Activated CD4-positive, CD25-positive, alpha-beta regulatory T cell (primary cell): ENCODE measurements at places on chromosomes 6 and 20.

GRCh38 chr6:121032268-121033006 lies 301.8 kb downstream of the TBC1D32 start:
- no peak for DNase-seq

GRCh38 chr20:20786428-20786827 lies 74.0 kb upstream of the RALGAPA2 start:
- no peak for DNase-seq

GRCh38 chr6:118580585-118581419 lies 32.7 kb downstream of the PLN start:
- DNase-seq: no peak

DNA sequence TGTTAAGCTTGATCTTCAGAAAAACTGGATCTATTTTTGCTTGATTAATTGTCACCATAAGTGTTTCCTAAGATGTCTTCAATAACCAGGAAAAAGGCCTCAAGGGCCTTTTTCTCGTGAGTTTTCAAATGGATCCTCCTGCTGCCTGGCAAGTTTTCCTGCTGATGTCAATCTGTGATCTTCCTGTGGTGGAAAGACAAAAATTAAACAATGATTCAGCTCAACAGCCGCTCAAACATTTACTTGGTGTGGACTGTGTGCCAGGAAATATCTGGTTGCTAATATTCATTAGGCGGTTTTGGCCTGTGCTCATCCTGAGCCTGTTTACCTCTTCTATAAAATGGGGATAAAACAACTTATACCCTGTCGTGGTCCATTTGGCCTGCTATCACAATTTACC lies 35.4 kb upstream of the SSTR4 start:
- no peak for DNase-seq

GRCh38 chr20:1537731-1538058 lies 19.8 kb downstream of the SIRPD start:
- no peak for DNase-seq

DNA sequence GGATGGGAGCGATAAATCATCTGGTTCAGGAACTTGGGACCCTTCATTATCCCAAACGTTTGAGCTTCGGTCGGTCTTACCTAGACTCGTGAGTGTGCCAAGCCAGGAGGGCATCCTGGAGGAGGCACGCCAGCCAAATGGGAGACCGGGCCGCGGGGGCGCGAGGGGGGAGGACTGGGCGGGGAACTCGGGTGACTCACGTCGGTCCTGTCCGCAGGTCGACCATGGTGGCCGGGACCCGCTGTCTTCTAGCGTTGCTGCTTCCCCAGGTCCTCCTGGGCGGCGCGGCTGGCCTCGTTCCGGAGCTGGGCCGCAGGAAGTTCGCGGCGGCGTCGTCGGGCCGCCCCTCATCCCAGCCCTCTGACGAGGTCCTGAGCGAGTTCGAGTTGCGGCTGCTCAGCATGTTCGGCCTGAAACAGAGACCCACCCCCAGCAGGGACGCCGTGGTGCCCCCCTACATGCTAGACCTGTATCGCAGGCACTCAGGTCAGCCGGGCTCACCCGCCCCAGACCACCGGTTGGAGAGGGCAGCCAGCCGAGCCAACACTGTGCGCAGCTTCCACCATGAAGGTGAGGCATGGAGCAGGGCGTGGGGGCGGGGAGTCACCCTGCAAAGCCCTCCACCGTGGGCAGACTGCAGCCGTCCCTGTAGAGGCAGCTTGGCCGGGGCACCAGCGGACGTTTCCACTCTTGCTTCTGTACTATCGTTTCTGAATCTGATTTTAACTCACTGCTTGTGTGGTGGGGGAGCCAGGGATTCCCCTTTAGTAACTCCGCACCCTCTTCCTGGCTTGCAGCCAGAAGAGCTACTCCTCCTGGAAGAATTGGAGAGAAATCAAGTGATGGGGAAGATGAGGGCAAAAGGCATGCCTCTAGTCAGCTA lies 2.7 kb downstream of the BMP2 start:
- DNase-seq: no peak

DNA sequence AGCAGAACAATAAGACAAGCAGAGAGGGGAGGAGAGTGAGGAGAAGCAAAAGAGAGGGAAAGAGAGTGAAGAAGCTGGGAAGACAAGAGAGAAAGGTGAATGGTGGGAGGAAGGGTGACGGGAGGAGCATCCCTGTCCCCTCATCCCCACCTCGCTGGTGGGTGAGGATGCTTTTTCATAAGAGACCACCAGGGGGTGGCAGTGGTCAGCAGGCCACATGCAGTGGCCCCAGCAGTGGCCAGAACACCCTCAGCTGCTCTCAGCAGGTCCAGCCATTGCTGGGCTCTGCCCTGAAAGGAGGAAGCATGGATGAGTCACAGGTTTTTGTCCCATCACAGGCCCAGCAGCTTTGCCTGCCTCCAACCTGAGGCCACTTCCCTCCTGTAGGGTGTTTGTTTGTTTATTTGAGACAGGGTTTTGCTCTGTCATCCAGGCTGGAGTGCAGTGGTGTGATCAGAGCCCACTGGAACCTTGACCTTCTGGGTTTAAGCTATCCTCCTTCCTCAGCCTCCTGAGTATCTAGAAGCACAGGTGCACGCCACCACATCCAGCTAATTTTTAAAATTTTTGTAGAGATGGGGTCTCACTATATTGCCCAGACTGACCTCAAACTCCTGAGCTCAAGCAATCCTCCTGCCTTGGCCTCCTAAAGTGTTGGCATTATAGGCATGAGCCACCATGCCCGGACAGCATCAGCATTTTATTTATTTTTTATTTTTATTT lies 24.0 kb downstream of the FGD2 start:
- DNase-seq: no peak

DNA sequence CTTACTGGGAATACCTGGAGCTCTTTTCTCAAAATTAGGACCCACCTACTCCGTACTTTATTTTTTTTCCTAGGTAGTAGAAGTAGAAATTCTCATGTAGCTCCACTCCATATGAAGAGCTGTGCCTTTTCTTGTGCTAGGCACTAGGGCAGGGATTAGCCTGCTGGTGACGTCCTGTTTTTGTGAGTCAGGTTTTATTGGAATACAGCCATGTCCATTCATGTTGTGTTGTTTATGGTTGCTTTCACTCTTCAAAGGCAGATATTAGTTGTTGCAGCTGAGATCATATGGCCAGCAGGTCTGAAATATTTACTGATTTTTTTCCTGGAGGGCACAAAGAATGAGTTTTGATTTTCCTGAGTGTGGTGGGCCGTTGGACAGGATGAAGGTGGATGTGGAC lies 20.5 kb downstream of the XRN2 start:
- DNase-seq: no peak

- no peak for DNase-seq
Observed at GRCh38 chr20:23126281-23127061, 40.3 kb upstream of the CD93 start.

DNA sequence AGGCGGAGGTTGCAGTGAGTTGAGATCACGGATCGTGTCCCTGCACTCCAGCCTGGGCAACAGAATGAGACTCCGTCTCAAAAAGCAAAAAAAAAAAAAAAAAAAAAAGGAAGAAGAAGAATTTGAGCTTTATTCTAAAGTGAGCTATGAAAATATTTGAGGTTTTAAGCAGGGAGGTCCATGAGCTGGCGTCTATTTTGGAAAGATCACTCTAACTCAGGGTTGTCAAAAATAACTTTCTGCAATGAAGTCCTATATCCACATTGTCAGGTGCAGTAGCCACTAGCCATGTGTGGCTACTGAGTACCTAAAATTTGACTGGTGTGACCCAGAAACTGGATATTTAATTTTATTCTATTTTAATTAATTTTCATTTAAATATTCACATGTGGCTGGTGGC lies 217.1 kb downstream of the PTPRT start:
- no peak for DNase-seq

- no peak for DNase-seq
Observed at GRCh38 chr20:10861090-10861489, 187.3 kb upstream of the JAG1 start.

GRCh38 chr6:90497411-90497810 lies 89.5 kb downstream of the MAP3K7 start:
- no peak for DNase-seq

GRCh38 chr6:53679446-53679933 lies 13.9 kb upstream of the KLHL31 start:
- no peak for DNase-seq

GRCh38 chr6:33191383-33192104 lies 723 bp downstream of the COL11A2 start:
- no peak for DNase-seq

GRCh38 chr20:46696791-46697279 lies 7.6 kb upstream of the TP53RK start:
- no peak for DNase-seq

GRCh38 chr6:129662980-129663431 lies 47.0 kb downstream of the ARHGAP18 start:
- DNase-seq: no peak

DNA sequence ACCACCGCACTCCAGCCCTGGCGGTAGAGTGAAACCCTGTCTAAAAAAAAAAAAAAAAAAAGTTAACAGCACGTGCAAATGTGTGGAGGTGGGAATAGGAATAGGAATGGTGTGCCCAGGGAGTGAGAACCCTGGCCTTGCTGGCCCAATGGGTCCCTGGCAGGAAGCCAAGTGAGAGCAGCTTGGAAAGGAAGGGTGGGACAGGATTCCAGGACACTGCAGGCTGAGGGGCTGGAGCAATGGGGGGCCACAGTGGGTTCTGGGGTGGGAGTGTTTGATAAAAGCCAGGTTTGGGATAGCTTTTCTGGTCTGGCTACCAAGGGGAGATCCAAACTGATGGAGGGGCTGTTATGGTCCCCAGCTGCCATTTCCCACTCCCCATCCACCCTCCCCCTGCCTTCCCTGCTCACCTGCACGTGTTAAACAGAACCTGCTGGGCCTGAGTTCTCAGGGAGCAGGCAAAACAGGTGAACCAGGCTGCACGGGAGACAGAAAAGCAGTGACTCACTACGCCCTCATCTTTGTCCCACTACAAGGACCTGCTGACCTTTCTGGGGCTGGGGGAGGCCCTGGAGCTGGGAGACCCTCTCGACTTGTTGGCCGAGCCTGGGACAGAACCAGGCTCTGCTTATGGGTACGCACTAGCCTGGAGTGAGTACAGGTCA lies 3.3 kb downstream of the SUN5 start:
- no peak for DNase-seq

DNA sequence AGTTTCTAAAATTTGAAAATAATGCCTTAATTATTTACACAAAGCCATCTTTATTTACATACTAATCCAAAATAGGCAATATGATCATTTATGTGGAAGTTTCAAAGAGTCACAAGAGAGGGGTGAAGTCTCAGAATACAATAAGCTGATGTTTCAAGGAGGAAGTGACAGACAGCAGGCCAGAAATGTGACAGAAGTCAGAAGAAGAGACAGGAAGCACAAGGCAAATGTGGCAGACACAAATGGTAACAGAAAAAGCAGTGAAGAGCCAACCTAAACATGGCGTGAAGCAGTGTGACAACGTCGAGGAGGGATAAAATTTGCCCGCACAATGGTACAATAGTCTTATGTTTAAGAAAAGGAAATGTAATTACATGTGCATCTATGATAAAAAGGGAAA lies 59.8 kb downstream of the SHPRH start:
- DNase-seq: no peak

DNA sequence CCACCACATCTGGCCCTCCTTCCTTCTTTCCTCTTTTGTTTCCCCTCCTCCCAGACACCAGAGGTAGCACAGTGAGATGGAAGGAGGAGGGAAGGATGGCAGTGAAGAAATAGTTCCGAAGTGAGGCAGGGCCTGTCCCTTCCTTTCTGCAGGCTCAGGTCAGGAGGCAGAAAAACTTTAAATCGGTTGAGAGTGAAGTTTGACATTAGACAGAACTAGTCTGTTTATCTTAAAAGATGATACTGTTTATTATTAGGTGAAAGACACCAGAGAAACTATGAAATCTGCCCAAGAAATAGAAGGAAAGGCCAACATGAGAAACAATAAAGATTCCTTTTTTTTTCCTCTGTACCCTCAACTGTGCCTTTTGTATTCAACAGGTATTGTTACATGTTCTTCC lies 670.3 kb downstream of the UTRN start:
- DNase-seq: no peak

DNA sequence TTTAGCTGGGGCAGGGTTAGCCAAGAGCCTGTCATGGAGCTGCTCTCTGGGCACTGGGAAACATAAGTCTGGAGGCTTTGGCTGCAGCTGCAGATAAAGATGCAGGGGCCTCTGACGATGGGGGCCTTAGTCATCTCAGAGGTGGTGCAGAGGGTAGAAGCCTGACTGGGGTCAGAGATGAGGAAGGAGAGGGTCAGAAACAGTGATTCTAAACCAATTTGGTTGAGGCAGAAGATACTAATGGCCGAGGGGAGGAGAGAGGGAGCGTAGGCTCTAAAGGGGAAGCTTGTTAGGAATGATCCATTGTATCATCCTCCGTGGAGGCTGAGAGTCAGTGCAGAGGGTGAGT lies 33.8 kb downstream of the PLEKHG1 start:
- DNase-seq: no peak

- DNase-seq: no peak
Observed at GRCh38 chr20:4217349-4217841, 202.0 kb upstream of the RNF24 start.

DNA sequence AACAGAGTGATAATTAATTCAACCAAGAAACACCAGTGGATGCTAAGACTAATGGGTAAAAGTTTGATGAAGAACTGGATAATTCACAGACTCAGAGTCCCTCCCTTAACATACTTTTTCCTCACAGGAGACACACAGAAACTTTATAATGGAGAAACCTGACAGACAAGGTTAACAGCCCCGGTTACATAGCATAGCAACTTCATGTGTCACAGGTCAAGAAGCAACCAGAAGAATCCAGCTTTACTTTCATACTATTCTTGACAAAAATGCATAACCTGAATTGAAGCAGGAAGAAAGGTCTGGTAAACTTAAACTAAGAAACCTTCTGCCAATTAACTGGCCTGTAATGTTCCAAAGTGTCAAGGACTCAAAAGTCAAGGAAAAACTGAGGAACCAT lies 375.9 kb downstream of the RNF144B start:
- DNase-seq: no peak

- DNase-seq: no peak
Observed at GRCh38 chr6:121764493-121764892, 329.0 kb downstream of the GJA1 start.

GRCh38 chr20:33948480-33948879 lies 45.2 kb upstream of the RALY start:
- no peak for DNase-seq

- DNase-seq: no peak
Observed at GRCh38 chr6:102766963-102767362, 1373.5 kb downstream of the GRIK2 start.

- DNase-seq: peak; percentile 25
Observed at GRCh38 chr20:36604952-36605398, 604 bp upstream of the RAB5IF start.
